ENCODE measurements at places on chromosomes 6 and 20.

GRCh38 chr6:142946924-142947713 lies 2.1 kb upstream of the HIVEP2 start:
- DNase-seq, result peak; percentile 69

GRCh38 chr20:13771853-13772453 lies 12.8 kb downstream of the ESF1 start:
- DNase-seq, result no peak

GRCh38 chr20:19497064-19497463 lies 261.0 kb upstream of the RIN2 start:
- DNase-seq, result no peak

- peak; percentile 65 for DNase-seq
Measured at GRCh38 chr20:31722257-31723068, at the start of gene BCL2L1. BCL2L1 (minus strand) TSS chr20:31722868; CDS start chr20:31722218, 650 bp downstream.

DNA sequence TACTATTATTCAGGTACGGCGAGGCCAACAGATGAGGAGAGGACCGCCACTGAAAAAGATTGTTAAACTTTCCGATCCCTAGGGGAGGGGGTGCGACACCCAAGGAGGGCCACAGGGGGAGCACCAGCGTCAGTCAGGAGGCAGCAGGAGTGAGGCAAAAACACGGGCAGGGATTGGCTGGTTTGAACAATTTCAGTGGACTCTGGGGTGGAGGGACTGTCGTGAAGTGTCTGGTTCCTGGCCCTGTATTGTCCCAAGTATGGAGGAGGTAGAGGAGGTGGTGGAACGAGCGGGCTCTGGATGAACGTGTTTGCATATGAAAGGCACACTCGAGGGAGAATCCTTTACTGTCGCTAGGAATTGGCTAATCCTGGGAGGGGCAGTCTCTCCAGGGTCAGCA lies 32.5 kb upstream of the MCUR1 start:
- DNase-seq, result no peak

DNA sequence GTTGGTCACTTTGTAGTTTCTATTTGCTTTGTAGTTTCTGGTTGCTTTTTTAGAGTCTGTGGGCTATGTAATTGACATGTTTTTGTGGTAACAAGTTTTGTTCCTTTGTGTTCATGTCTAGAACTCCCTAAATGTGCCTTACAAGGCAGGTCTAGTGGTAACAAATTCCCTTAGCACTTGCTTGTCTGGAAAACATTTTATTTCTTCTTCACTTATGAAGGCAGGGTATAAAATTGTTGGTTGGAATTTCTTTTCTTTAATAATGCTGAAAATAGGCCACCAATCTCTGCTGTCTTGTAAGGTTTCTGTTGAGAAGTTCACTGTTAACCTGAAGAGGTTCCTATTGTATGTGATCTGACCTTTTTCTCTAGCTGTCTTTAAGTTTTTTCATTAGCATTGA lies 383.6 kb downstream of the EPHA7 start:
- DNase-seq, result no peak

- DNase-seq, result no peak
Measured at GRCh38 chr6:44820321-44820720, 432.8 kb downstream of the CDC5L start.

- no peak for DNase-seq
Measured at GRCh38 chr6:138824482-138825144, 28.7 kb downstream of the ECT2L start.

GRCh38 chr6:108684771-108685329 lies 124.1 kb downstream of the FOXO3 start:
- DNase-seq, result no peak

- DNase-seq, result no peak
Measured at GRCh38 chr6:116144605-116145004, 18.7 kb upstream of the COL10A1 start.

GRCh38 chr6:28277746-28278145 lies 3.6 kb upstream of the PGBD1 start:
- DNase-seq, result no peak

DNA sequence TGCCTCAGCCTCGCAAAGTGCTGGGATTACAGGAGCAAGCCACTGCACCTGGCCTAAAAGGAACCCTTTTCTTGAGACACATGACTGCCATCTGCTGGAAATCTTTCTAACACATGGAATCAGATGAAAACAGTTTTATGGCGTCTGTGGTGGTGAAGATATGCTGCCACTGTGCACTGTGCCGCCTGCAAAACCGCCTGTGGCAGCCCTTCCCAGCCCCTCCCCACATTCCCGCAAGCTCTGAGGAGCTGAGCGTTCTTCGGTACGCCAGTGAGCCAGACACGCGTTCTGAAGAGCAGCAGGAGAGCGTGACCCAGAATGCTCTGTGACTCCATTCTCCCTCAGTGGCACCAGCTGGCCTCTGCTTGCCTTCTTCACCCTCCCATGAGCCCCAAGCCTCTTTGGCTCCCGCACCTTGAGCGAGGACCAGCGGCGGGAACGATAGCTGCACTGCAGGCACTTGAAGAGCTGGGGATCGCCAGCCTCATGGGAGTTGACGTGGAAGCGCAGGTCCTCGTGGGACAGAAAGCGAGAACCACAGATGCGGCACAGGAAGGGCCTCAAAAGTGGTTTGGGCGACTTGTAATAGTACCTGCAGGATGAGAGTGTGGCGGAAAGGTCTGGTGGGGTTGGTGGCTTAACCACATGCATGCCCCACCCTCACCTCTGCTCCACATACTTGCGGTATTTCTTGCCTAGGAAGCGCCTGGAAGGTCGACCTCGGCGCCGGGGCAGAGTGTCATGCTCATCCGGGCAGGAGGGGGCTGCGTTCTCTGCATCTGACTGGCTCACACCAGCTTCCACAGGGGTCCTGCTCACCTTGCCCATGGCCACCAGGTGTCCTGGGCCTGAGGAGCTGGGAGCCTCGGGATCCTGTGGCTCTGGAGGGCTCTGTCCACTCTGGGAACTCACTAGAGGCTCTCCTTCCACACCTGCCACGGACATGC lies 8.7 kb downstream of the ZNF335 start:
- DNase-seq, result no peak

GRCh38 chr6:34302929-34303328 lies 54.1 kb upstream of the SMIM29 start:
- DNase-seq, result no peak
